Muscle of leg (tissue), 16 donors: ENCODE measurements at places on chromosomes 3 and 15. TPM values are rescaled to one million over a fixed set of nuclear protein-coding genes. Genes with fewer than 3 reads are reported as not detected.

DNA sequence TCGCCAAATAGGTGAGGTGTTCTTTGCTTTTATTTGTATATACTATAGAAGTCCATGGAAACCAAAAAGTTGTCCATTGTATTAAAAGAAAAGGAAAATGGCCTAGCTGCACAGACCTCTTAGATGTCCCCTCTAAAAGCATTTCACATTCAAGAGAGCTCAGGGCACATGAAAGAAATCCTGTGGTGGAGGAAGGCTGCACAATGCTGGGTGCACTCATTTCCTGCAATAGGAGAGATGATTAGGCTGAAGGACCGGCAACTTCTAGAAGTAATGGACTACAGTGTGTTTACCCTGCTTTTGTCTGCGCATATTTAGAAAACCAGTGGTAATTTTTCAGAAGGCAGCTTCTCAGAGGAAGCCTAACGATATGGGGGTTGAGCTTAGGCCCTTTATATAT is 25.4 kb downstream of the PPM1L start:
- no peak for DNase-seq

The WDR49 gene
- total RNA-seq = 0.58 TPM

DNA sequence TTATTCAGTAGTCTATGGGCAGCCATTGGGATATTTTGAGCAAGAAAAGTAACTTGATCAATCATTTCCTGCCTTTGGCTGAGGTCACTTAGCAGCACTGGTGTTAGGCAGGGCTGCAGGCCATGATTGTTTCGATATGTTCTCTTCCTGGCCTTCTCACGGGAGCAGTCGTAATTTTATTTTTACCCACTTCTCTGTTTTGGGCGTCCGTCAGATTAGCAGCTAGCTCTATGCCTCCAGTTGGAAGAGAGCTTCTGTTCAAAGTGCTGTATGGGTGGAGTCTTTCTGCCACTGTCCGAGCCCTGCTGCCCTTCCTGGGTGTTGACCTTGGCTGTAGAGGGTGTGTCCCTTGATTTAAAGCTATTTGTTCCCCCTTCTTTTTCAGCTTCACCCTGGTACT is 123.4 kb upstream of the ROPN1 start:
- DNase-seq = no peak

The BNC1 gene
- total RNA-seq = 1.0 TPM

The CCDC191 gene
- 2.3 TPM for total RNA-seq

GRCh38 chr15:63565536-63566186 is 31.5 kb upstream of the FBXL22 start:
- no peak for DNase-seq

- DNase-seq = peak; percentile 66
These were observed 69.6 kb downstream of the ASB7 start for GRCh38 chr15:100671858-100672543.

GRCh38 chr3:195058336-195059005 is 212.5 kb downstream of the XXYLT1 start:
- no peak for DNase-seq

GRCh38 chr15:86392874-86393273 is 313.2 kb downstream of the AGBL1 start:
- DNase-seq = peak; percentile 90

GRCh38 chr3:113533534-113533892 is 1.2 kb downstream of the SIDT1 start:
- peak; percentile 30 for DNase-seq

DNA sequence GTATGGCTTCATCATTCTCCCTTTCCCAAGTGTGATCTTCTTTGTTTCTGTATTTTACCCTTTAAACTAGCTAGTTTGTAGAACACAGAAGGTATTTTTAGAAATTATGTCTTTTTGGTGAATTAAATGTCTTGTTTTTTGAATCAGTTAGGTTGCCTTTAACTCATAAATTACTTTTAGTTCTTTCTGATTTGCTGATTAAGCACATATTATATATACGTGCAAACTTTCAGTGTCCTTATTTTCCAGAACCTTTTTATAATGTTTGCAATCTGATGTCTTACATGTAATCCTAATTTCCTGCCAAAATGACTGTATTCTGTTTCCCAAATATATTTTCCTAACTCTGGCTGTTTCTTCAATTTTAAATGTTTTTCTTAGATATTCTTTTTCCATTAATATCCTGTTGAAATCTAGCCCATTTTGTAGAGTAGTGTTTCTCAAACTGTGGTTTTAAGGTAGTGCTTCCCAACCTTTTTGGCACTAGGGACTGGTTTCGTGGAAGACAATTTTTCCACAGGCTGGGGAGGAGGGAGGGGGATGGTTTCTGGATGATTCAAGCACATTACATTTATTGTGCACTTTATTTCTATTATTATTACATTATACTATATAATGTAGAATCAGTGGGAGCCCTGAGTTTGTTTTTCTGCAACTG is 51.8 kb downstream of the CHD2 start:
- peak; percentile 93 for DNase-seq

The SLC27A2 gene
- 0.18 TPM for total RNA-seq

DNA sequence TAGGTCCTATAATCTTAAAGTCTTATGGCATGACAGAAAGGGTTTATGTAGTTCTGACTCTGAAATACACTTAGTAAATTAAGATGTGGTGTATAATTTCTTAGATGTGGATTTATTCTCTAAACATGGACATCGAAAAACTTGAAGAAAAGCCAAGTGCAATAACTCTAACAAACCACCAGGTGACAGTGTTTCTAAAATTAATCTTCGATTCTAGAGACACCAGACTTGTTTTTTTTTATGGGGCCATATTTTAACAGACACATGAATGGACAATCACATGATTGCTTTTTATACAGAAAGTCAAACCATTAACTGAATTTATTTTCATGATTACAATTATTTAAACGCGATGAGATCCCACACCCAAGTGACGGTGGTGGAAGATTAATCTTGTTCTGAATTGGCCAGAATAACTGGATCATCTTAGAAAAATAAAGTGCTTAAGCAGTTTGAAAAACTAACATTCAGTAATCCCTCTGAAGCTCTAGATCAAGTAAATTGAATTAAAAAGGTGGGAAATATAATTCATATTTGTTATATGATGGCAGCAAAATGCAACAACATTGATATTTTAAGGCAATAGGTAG is 305.1 kb downstream of the LSAMP start:
- DNase-seq = peak; percentile 25

GRCh38 chr15:82043130-82043673 is 2.6 kb downstream of the MEX3B start:
- peak; percentile 37 for DNase-seq

GRCh38 chr3:88147261-88147660 is 2.5 kb upstream of the C3orf38 start:
- no peak for DNase-seq

DNA sequence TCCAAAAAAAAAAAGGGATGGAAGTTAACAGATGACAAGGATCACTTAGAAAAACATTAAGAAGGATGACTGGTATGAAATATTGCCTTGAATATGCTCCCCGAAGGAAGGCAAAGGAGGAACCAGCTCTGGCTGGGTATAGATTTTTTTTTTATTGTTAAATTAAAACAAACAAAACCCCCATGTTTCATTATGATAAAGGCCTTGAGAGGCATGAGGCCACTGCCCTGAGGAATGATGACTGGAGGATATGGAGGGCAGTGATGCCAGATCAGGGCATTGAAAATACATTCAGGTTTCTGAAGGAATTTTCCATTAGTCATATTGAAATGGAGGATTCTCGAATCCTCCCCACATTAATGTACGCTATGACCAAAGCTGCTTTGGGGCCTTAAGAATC is 120.9 kb downstream of the ADAMTS9 start:
- DNase-seq = no peak

The ALG1L2 gene
- 0.40 TPM for total RNA-seq

The MAN2A2 gene
- total RNA-seq = 9.2 TPM

DNA sequence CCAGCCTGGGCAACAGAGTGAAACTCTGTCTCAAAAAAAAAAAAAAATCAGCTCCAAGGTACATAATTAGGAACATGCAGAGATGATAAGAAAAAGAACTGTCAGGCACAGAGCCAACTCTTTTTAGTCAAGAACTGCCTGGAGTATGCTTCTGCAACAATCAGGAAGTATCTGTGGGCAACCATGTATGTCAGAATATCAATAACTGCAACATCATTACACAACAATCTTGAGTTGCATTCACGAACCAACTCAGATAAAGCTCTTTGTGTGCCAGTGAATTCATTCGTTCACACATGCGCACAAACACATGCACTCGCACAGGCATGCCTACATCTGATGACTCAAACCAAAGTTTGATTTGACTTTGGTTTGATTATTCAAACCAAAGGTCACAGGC is 32.1 kb downstream of the EFHB start:
- no peak for DNase-seq

DNA sequence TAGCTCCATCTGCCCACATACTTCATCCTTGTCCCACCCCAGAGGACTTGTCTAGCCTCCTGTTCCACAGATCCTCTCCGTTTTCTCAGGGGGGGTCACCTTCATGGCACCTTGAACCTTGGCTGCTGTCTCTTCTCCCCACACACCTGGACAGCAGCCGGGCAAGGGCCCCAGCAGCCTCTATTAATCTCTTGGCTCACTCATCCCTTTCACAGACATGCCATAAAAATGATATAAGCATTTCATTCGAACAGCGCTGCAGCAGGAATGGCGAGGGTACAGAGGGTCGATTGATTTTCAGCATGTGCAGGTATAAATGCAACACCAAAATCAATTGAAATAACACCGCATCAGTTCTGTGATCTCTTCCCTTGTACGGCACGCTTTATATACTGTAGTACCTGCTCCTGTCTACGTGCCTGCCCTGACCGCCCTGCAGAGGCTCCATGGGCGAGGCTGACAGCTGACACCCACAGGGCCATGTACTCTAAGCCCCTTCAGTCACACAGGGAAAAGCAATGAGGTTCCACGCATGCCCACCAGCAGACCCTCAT is 209.9 kb downstream of the NTRK3 start:
- no peak for DNase-seq

- no peak for DNase-seq
These were observed 85.5 kb downstream of the KLHL25 start for GRCh38 chr15:85709250-85709649.

The TLR9 gene
- total RNA-seq = 0.09 TPM

The CLDN18 gene
- not detected for total RNA-seq

GRCh38 chr15:70492240-70493177 is 270.8 kb downstream of the UACA start:
- peak; percentile 62 for DNase-seq

DNA sequence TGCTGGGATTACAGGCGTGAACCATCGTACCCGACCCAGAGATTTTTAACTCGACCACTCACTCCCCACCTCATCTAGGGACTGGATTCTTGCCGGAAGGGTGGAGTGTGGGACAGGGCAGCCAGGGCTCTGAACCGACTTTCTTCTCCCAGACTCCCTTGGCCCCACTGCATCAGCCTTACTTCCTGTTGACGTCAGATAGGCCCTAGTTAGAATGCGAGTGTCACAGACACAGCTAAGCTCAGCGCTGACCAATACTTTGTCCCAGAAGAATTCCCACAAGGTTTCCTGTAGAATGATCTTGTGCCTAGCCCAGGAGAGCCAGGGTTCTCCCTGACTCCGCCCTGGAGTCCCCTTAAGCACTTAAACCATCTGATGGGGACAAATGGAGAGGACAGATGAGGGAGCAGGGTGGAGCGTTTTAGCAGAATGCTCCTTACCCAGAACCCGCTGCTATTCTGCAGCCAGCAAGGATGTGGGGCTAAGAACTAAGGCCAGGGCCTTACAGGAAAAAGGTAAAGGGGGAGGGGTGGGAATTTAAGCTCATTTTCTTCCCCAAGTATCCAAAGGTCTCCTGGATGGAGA is 5.8 kb upstream of the TUSC2 start:
- peak; percentile 86 for DNase-seq
